ENCODE measurements at places on chromosomes 7 and 10.

GRCh38 chr7:28018020-28018419 is 162.6 kb downstream of the JAZF1 start:
- no peak for DNase-seq

- DNase-seq = no peak
These were observed 3.8 kb upstream of the KAT6B start for GRCh38 chr10:74822521-74823089.

GRCh38 chr7:123935436-123936381 is 10.7 kb downstream of the SPAM1 start:
- DNase-seq = no peak

DNA sequence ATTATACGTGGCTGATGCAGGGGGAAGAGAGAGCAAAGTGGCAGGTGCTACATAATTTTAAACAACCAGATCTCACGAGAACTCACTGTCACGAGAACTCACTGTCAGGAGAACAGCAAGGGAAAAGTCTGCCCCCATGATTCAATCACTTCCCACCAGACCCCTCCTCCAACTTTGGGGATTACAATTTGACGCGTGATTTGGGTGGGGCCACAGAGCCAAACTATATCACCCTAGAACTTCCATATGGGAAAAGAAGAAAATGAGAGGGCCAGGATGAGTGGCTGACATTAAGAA is 15.8 kb downstream of the EZH2 start:
- DNase-seq = no peak

GRCh38 chr10:62915158-62915557 is 99.0 kb upstream of the EGR2 start:
- no peak for DNase-seq

GRCh38 chr10:35546824-35547225 is 58.3 kb upstream of the GJD4 start:
- no peak for DNase-seq

- no peak for DNase-seq
These were observed 6.9 kb downstream of the C7orf57 start for GRCh38 chr7:48042216-48042615.

- no peak for DNase-seq
These were observed 1.8 kb upstream of the HOXA10 start for GRCh38 chr7:27175626-27176523.

DNA sequence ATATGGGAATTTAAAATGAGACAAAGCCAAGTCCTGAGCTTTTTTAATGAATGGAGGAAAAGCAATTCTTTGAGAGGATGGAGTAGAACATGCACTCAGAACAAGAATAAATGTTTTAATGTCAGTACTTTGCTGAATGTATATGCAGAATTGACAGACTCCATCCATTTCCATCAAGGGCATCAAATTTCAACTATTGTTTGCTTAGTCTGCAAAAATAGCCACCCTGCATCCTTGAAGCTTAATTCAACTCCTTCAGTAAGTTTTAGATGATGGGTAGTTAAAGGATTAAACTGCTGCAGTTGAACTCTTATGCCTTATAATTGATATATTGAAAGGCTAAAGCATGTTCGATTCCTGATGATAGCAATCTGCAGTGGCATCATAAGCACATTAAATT is 99.7 kb upstream of the IFRD1 start:
- no peak for DNase-seq

DNA sequence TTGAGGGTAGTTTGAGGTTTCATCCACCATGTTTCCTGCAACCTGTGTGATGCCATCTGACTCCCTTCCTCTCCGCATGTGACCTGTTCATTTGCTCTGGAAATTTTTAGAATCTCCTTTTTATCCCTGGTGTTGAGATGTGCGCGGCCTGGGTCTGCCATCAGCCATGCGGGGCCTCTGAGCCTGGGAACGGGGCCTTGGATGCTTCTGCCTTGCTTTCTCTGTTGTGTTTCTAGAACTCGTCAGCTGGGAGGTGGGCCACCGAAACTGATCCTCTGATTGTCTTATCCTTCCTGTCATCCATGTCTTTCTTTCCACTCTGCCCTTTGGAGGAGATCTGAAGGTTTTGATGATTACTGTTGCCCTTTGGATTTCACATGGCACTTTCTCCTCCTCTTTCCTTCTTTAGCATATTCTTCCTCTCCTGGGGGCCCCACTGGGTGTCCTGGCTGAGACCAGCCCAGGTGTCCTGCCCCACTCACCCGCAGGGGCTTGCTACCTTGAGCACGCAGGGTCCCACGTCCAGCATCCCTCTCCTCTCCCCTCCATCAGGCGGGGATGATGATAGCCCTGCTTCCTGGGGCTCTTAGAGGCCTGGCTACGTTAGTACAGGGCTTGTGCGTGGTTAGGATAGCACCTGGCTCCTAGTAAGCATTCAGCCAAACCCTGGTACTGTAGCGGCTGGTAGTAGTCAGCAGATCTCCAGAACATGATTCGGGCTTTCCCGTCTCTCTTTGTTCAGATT is 29.9 kb downstream of the PPP2R2D start:
- DNase-seq = no peak

DNA sequence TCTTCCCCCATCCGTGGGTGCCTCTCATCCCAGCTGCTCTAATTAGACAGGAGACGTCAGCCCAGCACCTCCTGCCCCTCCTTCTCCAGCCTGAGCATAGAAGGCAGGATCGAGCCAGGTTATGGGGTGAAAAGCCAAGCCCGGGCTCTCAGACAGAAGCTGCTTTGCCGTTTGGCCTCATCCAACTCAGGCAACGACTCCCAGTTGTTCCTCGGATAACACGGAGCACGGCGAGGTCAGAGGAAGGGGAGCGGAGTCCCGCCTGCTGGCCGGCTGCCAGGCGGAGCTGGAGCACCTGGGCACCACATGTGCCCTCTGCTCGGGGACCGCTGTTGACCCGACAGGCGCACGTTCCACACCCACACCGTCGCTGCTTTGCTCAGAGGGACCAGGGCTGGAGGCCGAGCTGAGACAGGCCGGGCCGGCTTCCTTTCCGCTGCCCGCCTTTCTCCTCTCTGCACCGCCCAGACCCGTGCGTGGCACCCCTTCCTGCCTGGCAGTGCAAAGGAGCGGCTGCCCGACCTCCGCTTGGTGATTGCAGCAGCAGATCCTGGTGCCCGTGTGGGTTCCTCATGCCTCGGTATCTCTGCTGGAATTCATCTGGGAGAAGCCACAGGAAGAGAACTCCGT is 21.6 kb upstream of the UNCX start:
- DNase-seq = no peak

GRCh38 chr10:93827056-93827804 is 66.5 kb upstream of the SLC35G1 start:
- DNase-seq = no peak

DNA sequence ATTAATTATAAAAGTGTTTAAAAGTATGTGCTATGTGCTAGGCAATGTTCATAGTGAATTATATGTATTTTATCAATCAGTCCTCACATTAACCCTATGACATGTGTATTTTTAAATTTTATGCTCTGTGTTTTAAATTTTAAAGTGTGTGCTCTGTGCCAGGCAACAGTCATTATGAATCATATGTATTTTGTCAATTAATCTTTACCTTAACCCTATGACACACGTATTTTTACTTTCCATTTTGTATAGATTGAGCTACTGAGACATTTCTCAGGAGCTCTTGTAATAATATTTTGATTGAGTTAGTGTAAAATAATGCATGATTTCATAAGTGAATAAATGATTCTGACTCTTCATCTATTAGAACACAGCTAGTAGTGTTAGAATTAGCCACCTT is 117.8 kb downstream of the THSD7A start:
- no peak for DNase-seq

DNA sequence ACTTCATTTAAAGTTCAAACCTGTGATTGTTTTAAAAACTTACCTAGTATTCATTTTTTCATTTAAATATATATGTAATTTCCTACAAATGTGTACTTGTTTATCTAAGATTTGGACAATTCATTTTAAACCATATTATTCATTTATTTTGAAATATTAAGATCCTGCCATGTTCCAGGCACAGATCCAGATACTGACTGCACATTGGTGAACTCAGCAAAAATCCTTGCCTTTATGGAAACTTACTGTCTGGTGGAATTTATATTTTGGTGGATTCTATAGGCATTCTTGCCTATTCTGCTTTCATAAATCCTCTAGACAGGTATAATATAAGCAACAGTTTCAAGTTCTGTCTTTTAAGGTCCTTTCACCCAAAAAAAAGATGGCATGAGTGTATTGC is 48.3 kb upstream of the RPA3 start:
- no peak for DNase-seq

GRCh38 chr10:73887294-73888039 is 13.1 kb upstream of the CAMK2G start:
- DNase-seq = no peak

DNA sequence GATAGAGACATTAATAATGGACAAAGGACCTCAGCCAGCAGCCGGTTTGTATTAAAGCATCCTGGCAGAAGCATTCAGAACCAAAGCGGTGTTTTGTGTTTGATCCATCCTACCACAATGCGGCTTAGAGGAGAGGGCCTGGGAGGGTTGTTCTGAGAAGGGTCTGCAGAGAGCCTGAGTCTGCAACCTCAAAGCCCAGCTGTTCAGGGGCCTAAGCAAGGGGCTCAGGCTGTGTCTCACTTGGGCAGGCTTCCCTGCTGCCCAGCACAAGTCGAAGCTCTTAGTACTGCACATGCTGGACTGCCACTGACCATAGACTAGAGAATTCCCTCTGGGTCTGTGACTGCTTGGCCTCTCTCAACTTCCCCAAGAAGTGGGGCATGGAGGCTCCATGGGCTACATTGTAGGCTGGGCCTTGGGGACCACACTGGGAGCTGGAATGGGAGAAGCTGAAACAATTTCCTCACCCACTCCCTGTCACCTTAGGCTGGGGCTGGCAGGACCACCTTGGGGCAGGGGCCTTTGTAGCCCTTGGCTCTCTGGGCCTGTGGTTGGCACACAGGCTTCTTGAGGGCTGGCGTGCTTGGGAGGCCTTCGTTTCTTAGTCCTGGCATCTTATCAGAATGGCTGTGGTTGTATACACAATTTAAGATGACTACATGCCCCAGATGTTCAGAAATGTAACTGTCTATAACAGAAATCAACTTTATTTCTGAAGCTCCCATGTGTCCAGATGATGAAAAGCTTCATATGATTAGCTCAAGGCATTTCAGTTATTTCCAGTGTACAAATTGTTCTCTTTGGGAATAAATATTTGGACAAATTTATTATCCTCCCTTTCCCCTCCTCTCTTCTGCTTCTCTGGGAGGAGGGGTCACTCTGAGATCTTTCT is 44.5 kb downstream of the LRRC18 start:
- no peak for DNase-seq

GRCh38 chr7:4962872-4963775 is 4.1 kb upstream of the MMD2 start:
- DNase-seq = no peak

DNA sequence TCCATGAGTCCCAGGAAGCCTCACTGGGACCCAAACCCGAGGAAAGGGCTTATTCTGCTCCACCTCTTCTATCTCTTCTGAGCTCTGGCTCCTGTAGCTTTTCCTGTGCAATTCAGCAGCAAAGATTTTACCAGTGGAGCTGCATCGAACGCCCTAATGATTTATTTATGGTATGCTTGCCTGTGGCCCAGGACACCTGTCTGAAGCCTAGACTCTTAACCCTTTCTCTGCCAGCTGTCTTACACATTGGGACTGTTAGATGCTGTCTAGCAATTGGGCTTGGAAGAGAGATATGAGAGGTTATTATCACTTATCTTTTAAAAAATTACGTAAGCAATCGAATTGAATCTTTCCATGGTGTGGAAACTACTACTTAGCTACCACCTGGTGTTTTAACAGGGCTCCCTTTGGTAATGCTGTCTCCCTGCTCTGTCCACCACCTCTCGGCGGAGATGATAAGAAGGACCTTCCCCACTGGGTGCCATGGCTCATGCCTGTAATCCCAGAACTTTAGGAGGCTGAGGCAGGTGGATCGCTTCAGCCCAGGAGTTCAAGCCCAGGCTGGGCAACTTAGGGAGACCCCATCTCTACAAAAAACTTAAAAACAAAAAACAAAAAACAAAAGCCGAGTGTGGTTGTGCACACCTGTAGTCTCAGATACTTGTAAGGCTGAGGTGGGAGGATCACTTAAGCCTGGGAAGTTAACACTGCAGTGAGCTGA is 8.8 kb downstream of the ACSL5 start:
- no peak for DNase-seq

- DNase-seq = no peak
These were observed 233.7 kb downstream of the PTEN start for GRCh38 chr10:88097092-88097516.

DNA sequence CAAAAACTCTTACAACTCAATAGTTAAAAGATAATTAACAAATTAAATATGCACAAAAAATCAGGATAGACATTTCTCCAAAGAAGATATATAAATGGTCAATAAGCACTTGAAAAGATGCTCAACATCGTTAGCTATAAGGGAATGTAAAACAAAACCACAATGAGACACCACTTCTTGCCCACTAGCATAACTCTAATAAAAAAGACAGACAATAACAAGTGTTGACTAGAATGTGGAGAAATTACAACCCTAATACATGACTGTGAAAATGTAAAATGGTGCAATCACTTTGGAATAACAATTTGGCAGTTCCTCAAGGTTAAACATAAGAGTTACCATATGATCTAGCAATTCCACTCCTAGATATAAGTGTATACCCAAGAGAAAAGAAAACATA is 74.3 kb upstream of the PCGF5 start:
- DNase-seq = no peak

DNA sequence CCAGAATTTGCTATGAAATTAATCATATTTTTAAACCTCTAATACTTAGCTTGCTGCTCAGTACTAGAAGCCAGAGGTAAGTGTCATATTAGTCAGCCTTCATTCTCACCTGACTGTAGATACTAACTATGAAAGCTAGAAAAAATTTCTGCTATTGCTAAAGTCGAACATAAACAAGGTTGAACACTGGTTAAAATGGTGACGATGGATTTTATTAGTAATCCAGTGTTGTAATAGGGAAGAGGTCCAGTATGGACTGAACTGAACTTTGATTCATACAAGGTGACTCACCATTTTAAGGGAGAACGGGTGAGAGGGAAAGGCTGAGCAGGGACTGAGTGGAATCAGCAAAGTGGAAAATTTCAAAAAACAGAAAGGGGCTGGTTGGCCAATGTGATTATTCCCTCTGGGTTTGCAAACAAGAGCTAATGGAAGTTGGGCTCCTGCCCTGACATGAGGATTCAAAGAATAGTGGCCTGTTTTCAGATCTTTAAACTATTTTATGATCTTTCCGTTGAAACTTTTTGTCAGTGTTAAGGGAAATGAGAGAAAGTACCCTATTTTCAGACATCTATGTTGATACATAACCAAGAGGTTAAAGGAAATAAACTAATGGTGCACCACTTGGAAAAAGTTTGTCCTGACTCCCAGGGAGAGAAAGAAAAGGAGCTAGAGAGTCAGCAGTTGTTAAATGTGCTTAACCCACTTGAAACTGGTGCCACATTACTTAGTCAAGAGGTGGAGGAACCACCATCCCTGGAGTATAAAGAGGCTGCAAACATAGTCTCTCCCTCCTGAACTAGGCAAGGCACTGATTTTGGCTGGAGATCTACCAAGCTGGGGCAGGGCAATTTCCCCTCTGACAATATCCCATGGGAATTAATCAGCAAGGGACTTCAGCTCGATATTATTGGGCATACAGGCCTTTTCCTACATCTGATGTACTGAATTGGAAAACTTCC is 15.3 kb upstream of the AKR1C1 start:
- DNase-seq = no peak

- no peak for DNase-seq
These were observed 76.2 kb upstream of the KIAA1217 start for GRCh38 chr10:24132741-24133140.

- no peak for DNase-seq
These were observed 14.9 kb upstream of the ADGRA1 start for GRCh38 chr10:133072720-133073390.
